ENCODE measurements at places on chromosomes 1 and 21.

DNA sequence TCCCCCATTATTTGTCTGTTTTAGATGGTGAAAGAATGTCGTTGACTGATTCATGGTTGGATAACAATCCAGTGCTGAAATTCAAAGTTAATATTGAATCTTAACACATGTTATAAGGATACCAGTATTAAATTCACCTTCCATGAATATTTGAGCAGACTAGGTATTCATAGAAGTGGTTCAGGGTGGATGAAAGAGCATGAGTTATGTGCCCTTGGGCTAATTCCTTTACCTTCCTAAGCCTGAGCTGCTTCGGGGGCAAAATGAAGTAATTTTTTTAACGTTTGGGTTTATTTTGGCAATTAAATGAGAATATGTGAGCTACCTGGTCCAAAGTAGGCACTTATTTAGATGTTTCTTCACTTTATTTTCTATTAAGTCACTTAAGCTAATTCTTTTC, 2.7 kb upstream of the PLPPR5 start:
- no peak for DNase-seq

DNA sequence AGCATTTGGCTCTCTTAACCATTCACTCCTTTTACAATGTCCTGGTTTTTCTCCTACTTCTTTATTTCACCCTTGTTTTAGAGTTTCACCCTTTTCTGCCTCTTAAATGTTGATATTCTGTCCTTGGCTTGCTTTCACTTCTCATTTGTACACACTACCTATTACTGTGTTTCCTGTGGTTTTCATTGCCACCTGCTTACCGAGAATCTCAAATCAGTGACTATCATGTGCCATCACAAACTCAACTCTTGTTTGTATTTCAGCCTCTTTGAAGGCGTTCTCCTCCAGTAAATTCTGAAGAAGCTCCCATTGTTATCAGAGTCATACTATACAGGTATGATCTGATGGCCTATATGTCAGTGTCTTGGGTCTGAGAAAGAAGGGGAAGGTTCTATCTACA, 65.7 kb downstream of the NPHS2 start:
- DNase-seq: no peak

GRCh38 chr1:181095763-181096184, 7.3 kb downstream of the IER5 start:
- no peak for DNase-seq

- DNase-seq: no peak
These were observed 498.7 kb downstream of the SMYD3 start for GRCh38 chr1:246008363-246008831.

DNA sequence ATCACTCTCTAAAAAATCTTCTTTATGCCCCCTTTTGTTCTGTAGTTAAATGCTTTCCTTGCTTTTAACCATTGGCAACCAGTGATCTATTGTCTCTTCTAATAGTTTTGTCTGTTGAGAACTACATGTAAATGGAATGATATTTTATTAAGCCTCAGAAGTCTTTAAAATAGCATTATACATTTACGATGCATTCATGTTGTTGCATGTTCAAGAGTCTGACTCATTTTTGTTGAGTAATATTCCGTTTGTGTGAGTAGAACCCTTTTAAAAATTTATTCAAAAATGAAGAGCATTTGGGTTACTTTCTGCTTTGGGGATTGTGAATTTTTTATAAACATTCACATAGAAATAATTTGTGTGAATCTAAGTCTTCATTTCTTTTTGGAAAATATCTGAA, 1352.9 kb downstream of the NCAM2 start:
- no peak for DNase-seq

DNA sequence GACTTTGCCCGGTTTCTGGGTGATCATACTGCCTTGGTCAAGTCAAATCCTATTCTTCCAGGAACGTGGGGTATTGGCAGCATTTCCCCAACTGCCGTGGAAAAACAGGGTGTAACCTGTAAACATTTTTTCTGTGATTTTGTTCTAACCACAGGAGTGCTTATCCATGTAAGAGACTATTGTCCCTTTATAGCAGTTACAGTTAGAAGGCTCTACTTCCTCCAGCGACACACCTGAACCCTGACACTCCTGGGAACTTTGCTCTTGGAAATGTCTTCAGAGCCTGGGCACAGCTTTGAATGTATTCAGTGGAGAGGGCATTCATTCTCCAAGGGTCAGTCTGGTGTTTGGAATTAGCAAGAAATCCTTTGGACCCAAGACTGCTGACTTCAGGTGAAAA, 26.4 kb upstream of the ARHGEF10L start:
- DNase-seq: no peak

GRCh38 chr1:3444736-3445135, 9.7 kb upstream of the ARHGEF16 start:
- DNase-seq: no peak

DNA sequence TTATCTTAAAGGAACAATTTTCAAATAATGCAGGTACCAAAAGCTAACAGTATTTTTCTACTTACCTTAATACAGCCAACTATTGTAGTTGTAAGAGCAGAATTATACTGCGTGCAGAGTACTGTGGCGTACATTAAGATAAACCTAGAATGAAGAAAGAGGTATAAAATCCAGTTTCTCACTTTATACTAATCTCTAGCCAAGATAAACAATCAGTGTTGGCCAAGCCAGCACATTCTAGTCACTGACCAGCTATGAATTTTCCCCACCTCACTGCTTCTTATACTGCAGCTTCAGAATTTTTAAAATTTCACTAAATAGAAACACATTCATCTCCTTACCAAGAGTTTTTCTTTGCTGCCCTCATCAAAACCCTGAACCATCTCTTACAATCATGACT, 33.6 kb downstream of the SLC35D1 start:
- DNase-seq: no peak

GRCh38 chr1:186513526-186513925, 52.6 kb upstream of the PDC start:
- no peak for DNase-seq

- no peak for DNase-seq
These were observed 565.4 kb downstream of the LMO4 start for GRCh38 chr1:87894062-87894461.

DNA sequence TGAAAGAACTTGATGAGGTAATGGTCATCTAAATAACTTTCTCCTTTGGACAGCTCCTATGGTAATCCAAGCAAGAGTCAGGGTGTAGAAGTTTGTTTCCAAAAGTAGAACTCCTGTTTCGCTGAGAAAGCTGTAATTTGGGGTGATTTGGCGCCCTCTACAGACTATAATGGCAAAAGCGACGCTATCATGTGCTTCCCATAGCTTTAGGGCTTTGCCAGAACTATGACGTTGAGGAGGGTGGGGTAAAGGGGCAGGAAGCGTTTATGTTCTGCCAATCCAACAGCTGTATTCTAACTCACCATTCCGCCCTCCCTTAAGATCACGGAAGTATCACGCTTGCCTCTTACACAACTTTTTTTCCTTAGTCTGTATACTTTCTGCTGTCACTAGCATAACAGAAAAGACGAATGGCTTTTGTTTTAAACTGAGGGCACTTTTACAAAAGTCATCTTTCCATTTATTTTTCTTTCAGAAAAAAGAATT, at the start of gene FMO4:
Gene FMO4, plus strand, starts transcription at position 349 of the 486 bp plus-strand sequence. CDS start 5,643 bp downstream, outside the sequence.
- DNase-seq: peak; percentile 92

DNA sequence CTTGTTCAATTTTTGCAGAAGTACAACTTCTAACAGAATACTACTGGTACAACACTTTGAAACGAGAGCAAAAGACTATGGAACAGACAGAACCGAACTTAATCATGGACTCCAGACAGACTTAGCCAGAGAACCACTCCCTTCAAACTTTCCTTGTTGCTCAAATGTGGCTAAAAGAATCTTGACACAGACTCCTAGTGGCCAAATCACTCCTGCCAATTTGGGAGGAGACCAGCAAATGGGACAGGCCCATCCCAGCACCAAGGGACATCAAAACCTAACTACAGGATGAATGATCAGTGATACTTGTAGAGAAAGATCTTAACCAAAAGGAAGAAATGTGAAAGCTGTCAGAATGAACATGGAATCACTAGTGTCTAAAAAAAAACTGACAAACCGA, 154.0 kb downstream of the MATN1 start:
- no peak for DNase-seq

- DNase-seq: peak; percentile 83
These were observed 7.7 kb downstream of the PADI1 start for GRCh38 chr1:17212487-17213121.

DNA sequence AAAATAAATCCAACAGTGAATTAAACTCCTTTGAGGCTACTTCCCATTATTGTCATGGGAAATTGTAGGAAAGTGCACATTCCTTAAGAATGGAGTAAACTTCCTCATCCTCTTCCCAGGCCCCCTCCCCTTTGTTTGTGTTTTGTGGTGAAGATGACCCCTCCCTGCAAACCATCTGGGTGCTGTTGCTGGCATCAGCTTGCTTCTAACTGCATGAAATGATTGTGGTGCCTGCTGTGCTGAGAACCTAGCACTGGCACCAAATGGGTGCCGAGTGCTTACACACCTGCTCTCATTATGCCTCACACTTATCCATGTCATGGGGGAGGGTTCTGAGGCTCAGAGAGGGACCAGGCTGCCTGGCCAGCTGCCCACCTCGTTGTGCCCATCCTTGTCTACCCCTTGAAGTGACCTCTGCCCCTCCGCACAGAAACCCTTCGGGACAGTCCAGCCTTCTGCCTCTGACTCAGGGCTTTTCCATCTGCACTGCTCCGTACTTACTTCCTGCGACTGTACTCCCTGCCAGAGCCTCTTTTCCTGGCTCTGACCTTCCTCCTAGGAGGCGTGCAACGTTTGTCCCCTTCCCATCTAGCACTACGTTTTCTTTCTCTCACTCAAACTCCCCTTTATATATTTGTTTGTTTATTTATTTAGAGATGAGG, 30.6 kb downstream of the CAPN2 start:
- DNase-seq: no peak

- DNase-seq: no peak
These were observed 129.2 kb downstream of the MAGI3 start for GRCh38 chr1:113519556-113519955.

DNA sequence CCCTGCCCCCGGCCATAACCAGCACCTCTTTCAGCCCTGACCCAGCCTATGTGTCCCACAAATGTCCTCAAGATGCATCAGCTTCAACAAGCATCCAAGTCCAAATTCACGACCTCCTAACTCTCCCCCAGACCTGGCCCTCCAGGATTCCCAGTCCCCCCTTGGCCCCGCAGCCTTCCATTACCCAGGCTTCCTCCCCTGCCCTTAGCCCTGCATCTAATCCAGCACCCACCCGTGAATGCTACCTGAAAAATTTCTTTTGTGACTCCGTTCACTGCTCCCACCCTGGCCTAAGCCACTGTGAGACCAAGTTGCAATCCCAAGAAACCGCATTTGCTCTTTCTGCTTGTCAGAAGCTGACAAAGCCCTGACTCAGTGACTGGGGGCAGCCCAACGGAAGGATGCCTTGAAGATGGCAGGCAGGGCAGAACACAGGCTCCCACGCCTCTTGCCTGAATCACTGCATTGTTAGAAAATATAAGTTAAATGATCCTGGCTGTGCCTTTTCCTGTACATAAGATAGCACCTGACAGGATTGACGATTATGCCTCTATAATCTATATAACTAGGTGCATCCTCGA, 939 bp upstream of the MFAP2 start:
- DNase-seq: no peak

GRCh38 chr1:224454402-224455055, 19.9 kb upstream of the WDR26 start:
- no peak for DNase-seq

DNA sequence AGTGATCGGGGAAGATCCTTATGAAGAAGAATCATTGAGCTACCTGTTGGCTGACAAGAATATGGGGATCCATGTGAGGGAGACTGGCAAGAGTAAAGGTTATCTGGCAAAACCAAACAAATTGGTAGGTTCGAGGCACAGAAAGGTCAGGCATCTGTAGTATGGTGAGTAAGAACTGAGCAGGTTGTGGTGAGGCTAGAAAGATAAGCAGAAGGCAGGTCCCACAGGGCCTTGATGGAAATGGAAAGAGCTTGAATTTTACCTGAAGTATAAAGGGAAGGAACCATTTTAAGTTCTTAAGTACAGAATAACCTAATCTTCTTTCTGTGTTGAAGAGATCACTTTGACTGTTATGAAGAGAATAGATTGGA, 11.1 kb downstream of the PTPRC start:
- DNase-seq: no peak

GRCh38 chr1:227395426-227396028, 77.2 kb upstream of the CDC42BPA start:
- no peak for DNase-seq

DNA sequence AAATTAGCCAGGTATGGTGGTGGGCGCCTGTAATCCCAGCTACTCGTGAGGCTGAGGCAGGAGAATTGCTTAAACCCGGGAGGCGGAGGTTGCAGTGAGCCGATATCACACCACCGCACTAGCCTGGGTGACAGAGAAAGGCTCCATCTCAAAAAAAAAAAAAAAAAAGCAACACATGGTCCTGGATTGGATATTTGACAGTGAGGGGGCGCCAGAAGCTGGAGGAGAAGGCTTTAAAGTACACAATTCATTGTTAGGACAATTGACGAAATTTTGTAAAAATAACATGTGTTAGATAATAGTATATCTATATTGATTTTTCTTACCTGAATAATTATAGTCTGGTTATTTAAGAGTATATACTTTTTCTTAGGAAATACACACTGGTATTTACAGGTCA, 50.2 kb upstream of the USP25 start:
- no peak for DNase-seq

GRCh38 chr1:15740924-15741850, 1.1 kb upstream of the TMEM82 start:
- peak; percentile 79 for DNase-seq

DNA sequence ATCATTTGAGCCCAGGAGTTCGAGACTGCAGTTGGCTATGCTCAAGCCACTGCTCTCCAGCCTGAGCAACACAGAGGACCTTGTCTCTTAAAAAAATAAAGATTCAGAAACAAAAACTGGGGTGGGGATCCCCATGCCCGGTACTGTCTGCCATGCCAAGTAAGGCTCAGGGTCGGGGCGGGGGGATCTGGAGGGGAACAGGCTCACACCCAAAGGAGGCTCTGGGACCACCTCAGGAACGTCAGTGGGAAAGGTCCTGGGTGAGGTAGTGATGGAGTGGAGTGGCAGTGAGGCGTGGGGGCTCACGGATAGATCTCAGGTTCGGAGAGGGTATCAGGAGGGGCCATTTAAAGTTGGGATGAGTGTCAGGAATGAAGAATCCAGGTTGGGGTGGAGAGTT, 765 bp upstream of the S100A4 start:
- DNase-seq: no peak
